Activated CD4-positive, CD25-positive, alpha-beta regulatory T cell treated with anti-CD3 and anti-CD28 coated beads, Interleukin-2, amount 50 U/mL, for 72 hours (primary cell): ENCODE measurements at places on chromosomes 12 and 14.

DNA sequence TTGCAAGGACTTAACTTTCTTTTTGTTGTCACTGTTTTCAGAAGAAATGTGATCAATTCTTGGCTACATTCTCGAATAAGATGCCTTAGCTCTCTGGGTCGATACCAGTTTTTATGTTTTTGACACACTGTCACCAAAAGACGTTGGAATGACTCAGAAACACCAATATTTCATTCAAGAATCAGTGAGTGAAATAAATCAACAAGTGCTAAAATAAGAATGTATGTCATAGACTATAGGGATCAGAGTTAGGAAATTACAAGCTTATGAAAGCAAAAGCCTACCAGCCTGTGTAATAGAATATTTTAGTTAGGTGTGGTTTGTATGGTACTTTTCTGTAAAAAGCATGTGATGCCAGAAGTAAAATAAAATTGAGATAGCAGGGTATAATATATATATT is 17.8 kb downstream of the PPHLN1 start:
- DNase-seq, result no peak

- DNase-seq, result peak; percentile 41
Observed at GRCh38 chr12:123131879-123132402, 18.9 kb downstream of the PITPNM2 start.

DNA sequence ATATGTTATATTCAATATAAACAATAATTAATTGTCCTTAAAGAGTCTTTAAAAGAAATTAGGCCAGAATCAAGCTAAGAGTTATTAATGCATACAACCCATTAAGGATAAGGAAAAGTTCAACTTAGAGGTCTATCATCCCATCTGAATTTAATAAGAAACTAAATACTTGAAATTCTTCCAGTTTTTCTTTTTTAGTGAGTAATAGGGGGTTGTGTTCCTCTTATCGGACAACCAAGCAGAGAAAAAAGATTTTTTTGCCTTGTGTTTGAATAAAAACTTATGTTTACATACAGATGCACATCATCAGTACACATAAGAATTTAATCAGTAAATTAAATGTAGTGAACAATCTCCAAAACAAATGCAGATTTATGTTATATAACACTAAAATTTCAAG is 32.5 kb downstream of the PAWR start:
- DNase-seq, result no peak

DNA sequence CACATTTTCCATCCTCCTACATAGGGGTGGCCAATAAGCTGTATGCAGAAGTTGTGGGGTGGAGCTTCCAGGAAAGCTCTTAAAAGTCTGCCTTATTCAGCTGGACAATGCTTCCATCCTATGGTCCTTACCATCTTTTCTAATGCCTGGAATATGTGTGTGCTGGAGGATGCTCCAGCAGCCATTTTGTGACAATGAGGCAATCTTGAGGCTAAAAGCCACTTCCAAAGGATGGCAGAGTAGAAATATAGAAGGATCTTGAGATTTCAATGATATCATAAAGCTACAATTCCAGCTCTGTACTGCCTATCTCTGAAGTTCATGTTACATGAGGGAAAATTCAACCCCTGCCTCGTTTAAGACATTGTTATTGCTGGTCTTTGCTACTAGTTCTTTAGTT is 95.7 kb downstream of the APAF1 start:
- no peak for DNase-seq

DNA sequence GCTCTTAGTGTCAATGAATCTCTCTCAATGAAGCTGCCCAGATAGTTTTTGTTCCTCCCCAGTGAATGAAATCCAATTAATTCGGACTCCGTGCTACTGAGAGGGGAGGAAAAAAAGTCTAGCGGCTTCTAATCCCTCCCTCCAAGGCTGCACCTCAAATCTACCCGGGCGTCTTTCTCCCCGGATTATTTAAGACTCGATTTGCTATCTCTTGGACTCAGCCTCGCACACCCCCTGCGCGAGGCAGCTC is 134 bp downstream of the DUSP6 start:
- no peak for DNase-seq

DNA sequence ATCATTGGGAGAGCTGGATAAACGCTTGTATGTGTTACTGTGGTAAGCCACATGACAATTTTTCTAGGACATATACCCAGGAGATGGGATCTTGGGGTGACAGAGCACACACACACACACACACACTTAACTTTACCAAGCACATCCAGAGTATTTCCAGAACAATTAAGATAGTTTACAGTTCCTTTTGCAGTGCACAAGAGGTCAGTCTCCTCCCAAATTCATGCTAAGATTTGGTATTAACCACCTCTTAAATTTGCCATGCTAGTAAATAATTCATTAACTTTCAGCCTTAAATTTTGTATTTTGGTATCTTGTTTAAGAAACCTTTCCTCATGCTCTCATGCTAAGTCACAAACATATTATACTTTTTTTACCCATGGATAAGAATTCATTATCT is 33.9 kb upstream of the LIMA1 start:
- no peak for DNase-seq

DNA sequence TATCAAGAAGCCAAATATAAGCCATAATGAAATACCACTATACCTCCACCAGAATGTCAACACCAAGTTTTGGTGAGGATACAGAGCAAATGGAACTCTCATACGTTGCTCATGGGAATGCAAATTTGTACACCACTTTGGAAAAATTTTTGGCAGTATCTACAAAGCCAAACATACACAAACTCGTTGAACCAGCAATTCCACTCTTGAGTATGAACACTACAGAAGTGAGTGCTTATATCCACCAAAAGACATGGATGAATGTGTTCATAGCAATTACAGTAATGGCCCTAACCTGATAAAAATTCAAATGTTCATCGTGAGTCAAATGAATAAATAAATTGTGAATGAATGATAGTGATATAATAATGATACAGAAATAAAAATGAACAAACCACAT is 24.8 kb downstream of the C12orf71 start:
- no peak for DNase-seq

DNA sequence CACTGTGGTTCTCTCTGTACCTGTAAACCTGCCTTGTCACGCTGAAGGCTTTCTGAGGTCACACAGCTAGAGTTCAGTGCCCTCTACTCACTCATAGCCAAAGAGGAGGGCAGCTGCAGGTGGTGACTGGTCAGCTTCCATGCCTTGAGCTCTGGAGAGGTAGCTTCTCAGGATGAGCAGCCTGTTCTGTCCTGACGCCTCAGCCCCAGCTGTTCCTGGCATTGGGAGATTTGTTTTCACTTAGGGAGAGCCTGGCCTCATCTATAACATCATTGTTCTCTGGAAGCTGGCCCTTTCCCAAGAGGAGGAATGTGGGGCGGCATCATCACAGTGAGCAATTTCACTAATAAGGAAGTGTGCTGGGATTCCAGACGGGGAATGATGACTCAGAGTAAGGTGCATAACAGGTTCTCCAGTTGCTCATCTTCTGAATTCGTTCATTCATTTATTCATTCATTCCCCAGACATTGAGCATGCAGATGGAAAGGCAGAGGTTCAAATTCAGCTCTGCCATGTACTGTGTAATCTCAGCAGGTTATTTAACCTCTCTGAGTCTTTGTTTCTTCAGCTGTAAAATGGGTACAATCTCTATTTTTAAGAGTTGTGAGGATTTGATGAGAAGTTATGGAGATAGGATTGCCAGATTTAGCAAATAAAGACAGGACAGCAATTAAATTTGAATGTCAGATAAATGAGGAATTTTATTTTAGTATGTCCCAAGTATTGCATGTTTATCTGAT is 255.8 kb upstream of the CRY1 start:
- DNase-seq, result no peak

GRCh38 chr12:6635375-6635855 is 344 bp downstream of the LPAR5 start:
- DNase-seq, result no peak

DNA sequence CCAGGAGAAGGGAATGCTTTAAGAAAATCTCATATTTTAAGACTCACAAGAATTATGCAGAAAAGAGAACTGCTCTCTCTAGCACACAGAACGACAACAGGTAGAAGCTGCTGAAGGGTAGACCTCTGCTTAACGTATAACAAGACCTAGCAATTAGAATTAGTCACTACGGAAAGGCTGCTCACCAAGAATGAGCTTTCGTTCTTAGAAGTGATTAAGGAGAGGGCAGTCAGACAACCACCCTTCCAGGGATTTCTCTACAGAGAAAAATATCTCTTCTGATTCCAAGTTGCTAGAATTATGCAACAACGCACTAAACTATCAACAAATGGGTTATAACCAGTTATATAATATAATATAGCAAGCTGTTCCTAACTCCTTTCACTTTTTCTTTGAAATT is 18.6 kb downstream of the LRIG3 start:
- DNase-seq, result no peak

- no peak for DNase-seq
Observed at GRCh38 chr14:105117710-105118385, 50.7 kb downstream of the JAG2 start.
